ENCODE measurements at places on chromosomes 3 and 15.

- no peak for DNase-seq
Measured at GRCh38 chr3:190826018-190826417, 36.5 kb downstream of the GMNC start.

DNA sequence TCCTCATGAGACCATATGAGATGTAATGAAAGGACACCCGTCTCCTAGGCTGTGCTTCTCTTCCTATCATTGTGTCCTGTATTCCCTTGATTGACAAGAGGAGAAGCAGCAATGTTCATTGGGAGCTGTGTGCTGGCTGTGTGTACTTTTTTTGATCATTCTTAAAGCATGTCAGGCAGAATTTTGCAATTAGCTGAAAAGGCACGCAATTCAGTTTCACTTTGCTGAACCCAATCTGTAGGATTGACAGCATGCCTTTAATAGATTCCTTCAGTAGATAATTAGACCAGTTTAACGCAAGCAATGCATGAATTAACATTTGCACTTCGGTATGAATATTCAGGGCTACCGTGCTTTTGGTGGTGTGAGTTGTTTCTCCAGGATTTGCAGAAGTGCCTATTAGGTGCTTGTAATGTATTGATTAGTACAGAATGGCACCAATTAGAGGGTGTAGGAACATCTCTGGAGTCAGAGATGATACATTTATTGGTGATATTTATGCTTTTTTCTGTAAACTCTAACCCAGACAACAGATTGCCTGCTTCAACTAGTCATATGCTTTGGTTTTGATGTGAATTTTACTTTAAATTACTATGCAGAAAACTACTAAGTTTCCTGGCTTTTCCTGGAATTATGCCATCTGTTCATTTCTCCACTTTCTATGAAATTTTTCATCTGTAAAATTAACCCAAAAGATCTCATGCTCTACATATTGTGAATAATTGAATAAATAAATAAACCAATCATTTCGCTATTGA is 114.3 kb downstream of the NSUN3 start:
- no peak for DNase-seq

DNA sequence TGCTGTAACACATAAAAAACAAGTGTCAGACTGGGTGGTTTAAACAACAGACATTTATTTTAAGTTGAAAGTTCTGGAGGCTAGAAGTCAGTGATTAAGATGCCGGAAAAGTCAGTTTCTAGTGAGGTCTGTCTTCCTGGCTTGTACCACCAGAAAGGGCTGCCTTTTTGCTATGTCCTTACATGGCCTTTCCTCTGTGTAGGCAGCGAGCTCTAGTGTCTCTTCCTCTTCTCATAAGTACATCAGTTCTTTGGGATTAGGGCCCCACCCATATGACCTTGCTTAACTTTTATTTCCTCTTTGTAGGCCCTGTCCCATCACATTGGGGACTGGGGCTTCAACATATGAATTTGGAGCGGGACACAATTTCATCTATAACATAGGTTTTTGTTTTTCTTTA is 128.0 kb downstream of the BBX start:
- DNase-seq: no peak

DNA sequence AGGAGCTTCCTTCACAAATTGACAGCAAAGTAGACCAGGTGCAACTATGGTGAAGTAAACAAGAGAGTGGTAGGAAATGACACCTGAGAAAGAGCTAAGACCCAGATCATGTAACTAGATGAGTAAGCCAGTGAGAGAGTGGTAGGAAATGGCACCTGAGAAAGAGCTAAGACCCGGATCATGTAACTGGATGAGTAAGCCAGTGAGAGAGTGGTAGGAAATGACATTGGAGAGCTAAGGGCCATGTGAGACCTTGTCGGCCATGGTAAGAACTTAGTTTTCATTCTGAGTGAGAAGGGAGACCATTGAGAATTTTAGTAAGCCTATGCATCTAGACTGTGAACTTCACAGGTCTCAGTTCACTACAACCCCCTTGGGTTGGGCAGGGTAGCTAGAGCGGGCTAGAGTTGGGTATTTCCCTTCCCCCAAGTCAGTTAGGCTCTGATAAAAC is 5.4 kb upstream of the SENP7 start:
- DNase-seq: no peak
